ENCODE measurements at places on chromosomes 7 and 10.
A peak's percentile ranks its signal among the peaks of the same experiment; 100 is the strongest.

DNA sequence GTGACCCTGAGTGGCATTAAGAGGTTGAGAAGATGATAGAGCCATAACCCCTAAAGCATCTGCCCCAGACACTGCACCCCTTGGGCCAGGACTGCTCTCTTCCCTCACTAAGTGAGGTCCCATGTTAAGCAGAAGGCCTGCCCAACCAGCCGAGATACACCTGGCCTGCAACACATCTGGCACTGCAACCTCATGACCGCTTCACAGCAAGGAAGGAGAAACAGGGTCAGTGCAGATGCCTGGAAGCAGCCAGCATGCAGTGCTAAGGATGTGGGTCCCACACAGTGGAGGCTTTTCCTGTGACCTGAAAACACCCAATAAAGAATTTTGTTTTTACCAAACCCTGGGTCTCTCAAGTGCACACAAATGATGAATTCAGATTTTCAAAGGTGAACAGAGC is 7.4 kb downstream of the NOD1 start:
- DNase-seq: no peak

DNA sequence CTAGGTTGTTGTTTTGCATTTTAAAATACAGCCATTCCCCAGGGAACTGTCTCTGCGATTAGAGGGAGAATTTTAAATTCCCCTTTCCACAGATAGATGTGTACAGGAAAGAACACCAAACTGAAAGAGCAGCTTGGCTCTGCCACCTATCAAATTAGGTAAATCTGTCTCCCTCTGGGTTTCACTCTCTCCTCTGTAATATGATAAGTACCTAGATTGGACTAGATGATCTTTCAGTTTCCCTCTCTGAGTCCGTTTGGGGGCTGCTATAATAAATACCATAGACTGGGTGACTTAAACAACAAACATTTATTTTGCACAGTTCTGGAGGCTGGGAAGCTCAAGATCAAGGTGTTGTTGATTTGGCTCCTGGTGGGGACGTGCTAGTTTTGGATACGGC is 186.0 kb downstream of the KIF20B start:
- DNase-seq: no peak

GRCh38 chr7:99699946-99700345 is 20.1 kb upstream of the CYP3A5 start:
- DNase-seq: no peak

GRCh38 chr7:91520645-91521044 is 256.4 kb downstream of the FZD1 start:
- DNase-seq: no peak

DNA sequence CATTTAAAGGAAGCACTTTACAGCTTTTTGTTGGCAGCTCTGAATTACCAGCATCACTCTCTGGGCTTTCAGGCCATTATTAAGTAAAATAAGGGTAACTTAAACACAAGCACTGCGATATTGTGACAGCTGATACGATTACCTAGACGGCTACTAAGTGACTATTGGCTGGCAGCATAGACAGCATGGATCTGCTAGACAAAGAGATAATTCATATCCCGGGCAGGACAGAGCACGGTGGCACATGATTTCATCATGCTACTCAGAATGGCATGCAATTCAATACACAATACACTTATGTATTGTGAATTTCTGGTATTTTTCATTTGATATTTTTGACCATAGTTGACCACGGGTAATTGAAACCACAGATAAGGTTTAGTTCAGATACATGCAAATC is 522.0 kb upstream of the LRRN3 start:
- DNase-seq: no peak

- no peak for DNase-seq
Measured at GRCh38 chr7:1011297-1012003, 28.5 kb downstream of the CYP2W1 start.

- no peak for DNase-seq
Measured at GRCh38 chr10:82889728-82890127, 1014.7 kb downstream of the NRG3 start.

- DNase-seq: peak; percentile 1
Measured at GRCh38 chr7:115183431-115184057, 261.6 kb downstream of the MDFIC start.

DNA sequence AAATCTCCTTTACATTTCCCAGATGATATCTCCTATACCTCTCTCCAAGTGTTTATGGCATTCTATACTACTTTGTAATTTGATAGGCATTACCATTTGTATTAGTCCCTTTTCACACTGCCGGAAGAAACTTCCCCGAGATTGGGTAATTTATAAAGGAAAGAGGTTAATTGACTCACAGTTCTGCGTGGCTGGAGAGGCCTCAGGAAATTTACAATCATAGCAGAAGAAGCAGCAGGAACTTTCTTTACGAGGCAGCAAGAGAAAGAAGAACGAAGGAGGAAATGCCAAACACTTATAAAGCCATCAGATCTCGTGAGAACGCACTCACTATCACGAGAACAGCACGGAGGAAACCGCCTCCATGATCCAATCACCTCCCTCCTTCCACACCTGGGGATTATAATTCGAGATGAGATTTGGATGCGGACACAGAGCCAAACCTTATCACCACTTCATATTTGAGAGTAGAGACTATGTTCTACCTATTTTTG is 1194.6 kb downstream of the SORCS1 start:
- no peak for DNase-seq
